Activated CD4-positive, CD25-positive, alpha-beta regulatory T cell treated with anti-CD3 and anti-CD28 coated beads, Interleukin-2, amount 50 U/mL, for 24 hours (primary cell): ENCODE measurements at places on chromosomes 7 and 10.

DNA sequence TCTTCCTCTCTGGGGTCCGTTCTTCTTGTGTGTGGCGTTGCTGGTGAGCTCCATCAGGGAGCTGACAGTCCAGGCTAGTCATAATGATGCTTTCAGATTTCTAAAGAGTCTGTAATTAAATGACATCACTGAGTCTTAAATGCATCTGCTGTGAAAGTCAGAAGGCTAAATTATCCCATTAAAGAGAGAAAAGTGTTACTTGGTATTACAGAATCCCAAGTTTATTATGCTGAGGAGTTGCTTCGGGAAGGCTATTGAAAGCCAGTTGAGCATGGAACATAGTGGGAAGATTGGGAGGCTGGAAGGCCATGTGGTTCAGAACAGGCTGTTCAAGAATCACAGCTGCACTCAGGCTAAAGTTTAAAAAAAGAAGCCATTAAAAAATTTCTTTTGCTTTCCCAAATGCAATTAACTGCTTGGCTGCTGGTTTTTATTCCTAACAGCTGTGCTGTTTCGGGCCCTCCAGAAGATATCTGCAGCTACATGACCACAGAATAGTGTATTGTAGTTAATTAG, 342.6 kb upstream of the LRGUK start:
- no peak for ATAC-seq

GRCh38 chr10:110556969-110557601, 10.4 kb upstream of the SMC3 start:
- peak; percentile 88 for ATAC-seq

GRCh38 chr7:90276033-90276728, 31.2 kb downstream of the CFAP69 start:
- no peak for ATAC-seq

GRCh38 chr7:144057954-144058353, 9.2 kb downstream of the OR2A5 start:
- no peak for ATAC-seq

DNA sequence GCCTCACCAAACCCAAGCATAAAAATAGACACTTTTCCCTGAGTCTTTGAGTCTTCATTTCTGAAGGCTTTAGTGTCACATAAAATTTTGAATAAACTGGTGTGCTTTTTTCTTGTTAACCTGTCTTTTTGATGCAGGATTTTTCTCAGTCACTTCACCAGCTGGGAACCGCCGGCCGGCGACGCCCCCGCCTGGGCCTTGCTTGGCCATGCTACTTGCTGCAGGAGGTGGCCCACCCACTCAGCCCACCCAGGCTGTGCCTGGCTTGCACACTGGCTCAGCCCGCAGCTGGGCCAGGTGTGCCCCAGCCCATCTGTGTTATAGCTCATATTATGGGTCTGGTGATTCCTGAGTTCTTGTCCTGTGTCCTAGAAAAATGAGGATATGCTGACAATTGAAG, 247.4 kb upstream of the CACNA2D1 start:
- ATAC-seq: no peak

DNA sequence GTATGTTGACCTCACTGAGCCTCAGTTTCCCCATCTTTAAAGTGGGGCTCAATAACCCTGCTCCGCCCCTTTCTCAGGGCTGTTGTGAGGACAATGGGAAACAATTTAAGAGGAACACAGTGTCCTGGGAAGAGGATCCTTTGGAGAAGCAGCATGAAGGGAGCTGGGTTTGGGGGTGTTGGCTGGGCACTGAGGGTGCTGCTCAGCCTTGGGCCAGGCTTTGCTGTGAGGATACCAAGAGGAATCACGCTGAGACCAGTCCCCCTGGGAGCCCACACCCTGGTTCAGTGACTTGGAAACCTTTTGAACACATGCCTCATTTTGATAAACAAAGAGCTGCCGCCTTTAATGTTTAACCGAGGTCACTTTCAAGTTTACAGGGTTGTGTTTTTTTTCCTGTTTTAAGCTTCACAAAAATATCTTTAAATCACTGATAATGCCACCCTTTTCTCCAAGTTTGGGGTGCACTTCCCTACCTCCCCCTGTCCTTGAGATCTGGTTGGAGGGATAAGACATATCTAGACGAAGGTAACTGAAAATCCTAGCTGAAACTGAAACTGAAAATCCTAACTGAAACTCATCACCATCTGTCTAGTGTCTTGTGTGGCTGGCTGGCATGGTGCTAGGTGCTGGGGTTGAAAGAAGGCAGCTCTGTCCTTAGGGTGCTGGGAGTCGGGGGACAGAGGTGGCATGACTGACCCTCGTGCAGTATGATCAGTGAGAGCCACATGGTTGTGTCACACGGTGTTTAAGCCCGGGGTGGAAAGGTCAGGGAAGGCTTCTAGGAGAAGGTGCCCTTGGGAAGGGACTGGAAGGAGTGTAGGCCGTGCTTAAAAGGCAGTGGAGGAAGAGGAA, 27.7 kb downstream of the ZNF775 start:
- ATAC-seq: peak; percentile 70

- ATAC-seq: no peak
Measured at GRCh38 chr10:51377070-51377931, 303.0 kb downstream of the PRKG1 start.

DNA sequence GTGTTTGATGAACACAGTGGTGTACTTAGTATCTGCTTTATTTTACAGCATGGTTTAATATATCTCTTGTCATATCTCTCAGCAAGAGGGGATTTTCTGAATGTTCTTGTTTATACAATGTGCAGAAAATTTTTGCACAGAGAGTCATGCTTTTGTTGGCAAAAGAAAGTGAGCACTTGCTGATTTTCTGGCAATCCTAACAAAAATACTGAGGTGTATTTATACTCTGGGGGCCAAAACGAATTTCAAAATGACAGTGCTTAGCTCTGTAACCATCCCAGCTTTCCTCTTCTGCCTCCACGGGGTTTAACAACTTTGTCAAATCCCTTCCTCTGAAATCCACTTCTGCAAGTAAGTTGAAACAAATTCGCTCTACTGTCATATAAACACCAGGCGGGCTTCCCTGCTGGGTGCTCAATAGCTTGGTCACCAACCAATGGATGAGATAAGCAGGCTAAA, 169.2 kb downstream of the NOC3L start:
- ATAC-seq: no peak

DNA sequence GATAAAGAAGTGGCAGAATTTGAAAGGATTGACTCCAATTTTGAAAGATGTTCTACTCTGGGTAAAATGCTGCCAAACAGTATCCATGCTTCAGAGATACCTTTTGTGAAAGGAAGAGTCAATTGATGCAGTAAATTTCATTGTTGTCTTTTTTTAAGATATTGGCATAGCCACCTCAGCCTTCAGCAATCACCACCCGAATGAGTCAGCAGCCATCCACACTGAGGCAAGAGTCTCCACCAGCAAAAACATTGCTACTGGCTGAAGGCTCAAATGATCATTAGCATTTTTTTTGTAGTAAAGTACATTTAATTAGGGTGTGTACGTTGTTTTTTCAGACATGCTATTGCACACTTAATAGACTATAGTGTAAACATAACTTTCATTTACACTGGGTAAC, 31.7 kb upstream of the CYP26C1 start:
- ATAC-seq: no peak

DNA sequence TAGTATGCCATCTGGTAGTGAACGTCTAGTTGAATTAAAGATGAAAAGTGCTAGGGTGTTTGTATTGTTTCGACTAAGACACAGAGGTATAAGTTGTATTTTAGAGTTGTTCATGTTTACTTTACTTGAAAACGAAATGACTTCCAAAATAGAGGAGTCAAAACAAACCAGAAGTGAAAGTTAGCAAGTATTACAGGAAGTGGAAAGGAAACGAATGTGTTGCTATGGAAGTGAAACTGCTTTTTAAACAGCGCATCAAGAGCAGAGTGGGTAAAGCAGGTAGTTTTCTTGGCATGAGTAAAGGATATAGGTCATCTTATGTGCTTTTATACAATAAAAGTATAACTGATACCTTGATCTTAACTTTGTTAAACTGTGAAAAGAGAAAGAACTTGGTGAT, 20.0 kb upstream of the GALNTL5 start:
- peak; percentile 83 for ATAC-seq

GRCh38 chr7:5626498-5626897, 155.0 kb downstream of the RNF216 start:
- no peak for ATAC-seq

- ATAC-seq: no peak
Measured at GRCh38 chr10:71999360-72000072, 35.3 kb downstream of the CHST3 start.

- no peak for ATAC-seq
Measured at GRCh38 chr7:85890244-85890811, 703.5 kb upstream of the SEMA3D start.

GRCh38 chr7:43669286-43670081, 59.8 kb downstream of the COA1 start:
- peak; percentile 85 for ATAC-seq

DNA sequence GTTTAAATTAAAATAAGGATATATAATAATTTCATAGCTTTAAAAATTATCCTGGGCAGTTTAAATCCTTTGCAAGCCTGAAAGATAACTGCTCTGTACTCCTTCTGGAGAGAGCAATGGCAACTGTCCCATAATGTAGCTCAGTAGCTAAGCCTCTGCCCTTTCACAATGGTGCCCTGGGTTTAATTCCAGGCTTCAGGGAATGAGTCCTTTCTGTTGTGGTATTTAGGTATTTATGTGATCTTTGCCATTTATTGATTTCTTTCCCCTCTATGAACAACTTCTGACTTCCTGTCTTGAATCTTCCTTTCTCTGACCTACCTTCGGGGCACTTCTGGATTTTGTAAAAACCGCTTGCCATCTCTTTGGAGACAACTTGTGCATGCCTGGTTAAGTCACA, 773.2 kb downstream of the IPMK start:
- no peak for ATAC-seq

GRCh38 chr7:132579260-132579899, 3.1 kb upstream of the PLXNA4 start:
- ATAC-seq: no peak

- ATAC-seq: no peak
Measured at GRCh38 chr10:104273899-104274575, 5.1 kb downstream of the GSTO2 start.

DNA sequence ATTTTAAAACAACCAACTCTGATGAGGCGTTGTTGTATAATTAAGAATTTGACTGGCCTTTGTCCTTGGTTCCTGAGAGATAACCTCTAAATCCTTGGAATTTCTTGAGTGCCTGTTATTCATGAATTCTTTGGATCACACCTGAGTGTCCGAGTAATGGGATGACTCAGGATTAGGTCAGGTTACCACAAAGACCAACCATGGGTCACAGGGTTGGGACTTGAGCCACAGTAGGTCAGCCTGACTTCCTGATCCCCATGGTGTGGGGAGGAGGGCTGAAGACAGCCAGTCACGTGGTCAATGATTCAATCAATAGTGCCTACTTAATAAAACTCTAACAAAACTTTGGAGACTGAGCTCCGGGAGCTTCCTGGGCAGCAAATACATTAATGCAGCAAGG, 192.5 kb downstream of the GFRA1 start:
- no peak for ATAC-seq

DNA sequence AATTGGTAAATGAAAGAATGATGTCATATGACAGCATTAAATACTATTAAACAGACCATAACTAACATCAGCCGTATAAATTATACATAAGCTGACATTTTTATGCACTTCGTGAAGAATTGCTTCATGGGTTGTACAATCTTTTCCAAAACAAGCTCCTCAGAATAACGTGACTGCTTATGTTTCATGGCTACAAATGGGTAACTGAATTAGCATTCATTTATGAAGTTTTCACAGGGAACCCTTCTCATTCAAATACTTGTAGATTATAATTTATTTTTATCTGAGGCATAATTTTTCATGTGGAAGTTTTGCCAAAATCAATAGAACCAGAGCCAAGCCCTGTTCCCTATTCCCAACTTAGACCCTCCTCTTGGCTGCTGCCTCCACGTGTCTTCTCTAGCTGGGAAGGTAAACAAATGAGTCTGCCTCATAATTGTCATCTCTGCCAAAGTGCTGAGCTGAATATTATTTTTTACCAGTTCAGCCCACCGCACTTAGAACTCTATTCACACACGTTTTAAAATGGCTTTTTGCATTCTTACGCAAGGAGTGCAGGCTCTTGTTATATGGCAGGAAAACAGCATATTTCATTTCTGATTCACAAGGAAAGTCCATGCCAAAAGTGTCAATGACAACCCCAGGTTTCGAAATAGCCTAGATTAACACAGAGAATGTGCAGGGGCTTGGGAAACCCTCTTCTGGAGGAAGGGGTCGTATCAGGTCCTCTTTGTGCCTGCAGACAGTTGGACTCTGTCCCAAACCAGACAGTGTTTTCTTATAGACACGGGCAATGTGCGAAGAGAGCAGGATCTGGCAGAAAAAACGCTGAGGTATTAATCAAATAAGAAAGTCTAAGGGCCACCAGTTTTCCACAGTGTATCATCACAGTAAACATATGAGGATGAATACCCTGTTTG, 370.7 kb upstream of the MGMT start:
- ATAC-seq: no peak

- no peak for ATAC-seq
Measured at GRCh38 chr7:19932549-19933249, 159.3 kb upstream of the TMEM196 start.

- ATAC-seq: peak; percentile 35
Measured at GRCh38 chr7:99731638-99732374, 3.2 kb downstream of the CYP3A7 start.
